Right ventricle myocardium inferior (tissue), 1 donor: ENCODE measurements at places on chromosomes 1 and 21. TPM values are rescaled to one million over a fixed set of nuclear protein-coding genes. Genes with fewer than 3 reads are reported as not detected.
A peak's percentile ranks its signal among the peaks of the same experiment; 100 is the strongest.

YOD1 gene
- 5.2 TPM for total RNA-seq

ARHGAP29 gene
- 27.5 TPM for total RNA-seq

GRCh38 chr21:32900814-32901213 lies 124.9 kb upstream of the OLIG2 start:
- DNase-seq = no peak

GRCh38 chr1:7493711-7494454 lies 277.2 kb upstream of the VAMP3 start:
- DNase-seq = no peak

DNA sequence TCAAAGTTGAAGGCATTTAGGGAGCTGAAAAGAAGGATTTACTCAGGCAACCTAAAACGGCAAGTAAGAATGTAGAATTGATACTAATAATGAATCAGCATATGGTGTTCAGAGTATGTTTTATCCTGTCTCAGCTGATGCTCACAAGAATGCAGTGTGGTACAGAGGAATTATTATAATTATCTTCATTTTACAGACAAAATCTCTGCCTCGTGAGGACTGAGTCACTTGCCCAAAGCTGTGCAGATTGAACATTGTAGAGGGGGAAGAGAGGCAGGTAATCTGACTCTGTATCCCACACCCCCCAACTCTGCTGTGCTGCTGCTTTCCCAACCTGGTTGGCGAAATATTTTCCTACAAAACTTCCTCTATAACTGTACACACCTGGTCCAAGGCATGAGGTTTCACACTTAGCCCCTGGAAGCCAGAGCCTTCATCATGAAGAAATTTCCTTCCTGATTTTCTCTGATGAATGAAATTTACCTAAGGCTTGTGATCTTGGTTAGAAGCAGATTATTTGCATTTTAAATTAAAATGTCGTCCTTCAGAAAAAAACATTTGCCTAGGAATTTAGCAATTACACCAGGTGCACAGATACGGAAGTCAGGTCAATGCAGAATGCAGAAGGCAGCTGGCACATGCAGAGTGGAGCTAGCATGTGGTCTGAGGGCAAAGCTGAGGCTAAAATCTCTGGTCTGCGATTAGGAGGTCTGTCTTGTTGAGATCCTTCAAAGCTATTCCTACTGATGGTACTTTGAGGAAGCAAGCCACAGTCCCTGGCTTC lies 52.8 kb downstream of the DPT start:
- DNase-seq = no peak

GRCh38 chr1:64246294-64246917 lies 43.0 kb downstream of the UBE2U start:
- DNase-seq = no peak

GRCh38 chr1:36511804-36512798 lies 29.4 kb upstream of the CSF3R start:
- no peak for DNase-seq

DNA sequence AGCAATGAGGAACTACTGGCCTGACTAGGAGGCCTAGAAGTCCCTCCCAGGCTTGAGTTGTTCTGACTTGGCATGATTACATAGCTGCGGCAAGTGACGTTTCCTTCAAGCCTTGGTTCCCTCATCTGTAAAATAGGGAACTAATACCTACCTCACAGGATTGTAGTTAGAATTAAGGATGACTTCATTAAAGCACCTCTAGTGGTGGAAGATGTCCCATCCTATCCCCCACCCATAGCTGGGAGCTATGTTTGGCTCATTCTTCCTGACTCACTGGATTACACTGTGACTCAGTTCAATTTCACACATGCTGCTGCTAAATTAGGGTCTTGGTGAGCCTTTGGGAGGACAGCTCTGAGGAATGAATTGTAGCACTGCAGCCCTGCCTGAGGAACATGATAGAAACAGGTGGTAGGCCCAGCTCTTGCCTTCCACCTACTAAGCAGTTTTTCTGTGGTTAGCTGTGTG lies 6.0 kb upstream of the SHISA4 start:
- no peak for DNase-seq

GBP4 gene
- total RNA-seq = 5.9 TPM

GRCh38 chr1:179322557-179322956 lies 29.0 kb downstream of the SOAT1 start:
- no peak for DNase-seq

LIPI gene
- total RNA-seq = not detected

ZNF672 gene
- total RNA-seq = 40.3 TPM

DNA sequence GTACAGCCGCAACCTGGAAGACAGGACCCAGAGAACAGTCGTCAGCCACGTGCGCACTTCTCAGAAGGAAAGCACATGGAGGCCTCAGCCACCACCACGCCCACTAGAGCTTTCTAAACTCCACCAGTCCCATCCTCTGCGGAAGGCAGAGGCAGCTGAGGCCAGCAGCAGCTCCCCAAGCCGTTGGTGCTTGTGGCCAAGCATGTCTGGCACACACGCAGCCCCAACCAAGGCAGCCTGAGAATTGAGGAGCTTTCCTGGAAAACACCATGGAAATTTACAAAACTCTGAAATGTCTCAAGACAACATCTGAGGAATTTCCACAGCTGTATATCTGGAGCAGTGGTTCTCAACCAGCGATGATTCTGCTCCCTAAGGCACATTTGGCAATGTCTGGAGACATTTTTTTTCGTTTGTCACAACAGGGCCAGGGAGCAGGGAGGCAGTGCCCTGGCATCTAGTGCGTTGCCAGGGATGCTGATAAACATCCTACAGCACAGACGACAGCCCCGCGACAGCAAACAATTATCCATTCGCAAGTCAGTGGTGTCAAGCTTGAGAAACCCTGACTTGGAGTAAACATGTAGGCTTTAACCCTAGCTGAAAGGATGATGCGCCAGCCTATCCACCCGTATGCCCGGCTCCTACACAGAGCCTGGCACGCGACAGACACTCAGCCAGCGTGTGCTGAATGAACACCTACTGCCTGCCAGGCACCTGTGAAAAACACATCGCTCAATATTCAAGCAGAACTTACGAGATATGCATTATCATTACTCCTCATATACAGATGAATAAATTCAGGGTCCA lies 24.7 kb downstream of the NPHP4 start:
- DNase-seq = peak; percentile 80

UTS2 gene
- total RNA-seq = not detected

PGD gene
- total RNA-seq = 42.1 TPM

OR2G6 gene
- total RNA-seq = not detected

GRCh38 chr1:91572044-91572443 lies 71.4 kb downstream of the CDC7 start:
- no peak for DNase-seq

APCS gene
- total RNA-seq = not detected

GRCh38 chr1:226211181-226211821 lies 12.2 kb upstream of the MIXL1 start:
- no peak for DNase-seq

NTMT2 gene
- 5.3 TPM for total RNA-seq

- no peak for DNase-seq
These were observed 5.4 kb downstream of the FOXO6 start for GRCh38 chr1:41366455-41367287.

RSPH1 gene
- not detected for total RNA-seq

DNA sequence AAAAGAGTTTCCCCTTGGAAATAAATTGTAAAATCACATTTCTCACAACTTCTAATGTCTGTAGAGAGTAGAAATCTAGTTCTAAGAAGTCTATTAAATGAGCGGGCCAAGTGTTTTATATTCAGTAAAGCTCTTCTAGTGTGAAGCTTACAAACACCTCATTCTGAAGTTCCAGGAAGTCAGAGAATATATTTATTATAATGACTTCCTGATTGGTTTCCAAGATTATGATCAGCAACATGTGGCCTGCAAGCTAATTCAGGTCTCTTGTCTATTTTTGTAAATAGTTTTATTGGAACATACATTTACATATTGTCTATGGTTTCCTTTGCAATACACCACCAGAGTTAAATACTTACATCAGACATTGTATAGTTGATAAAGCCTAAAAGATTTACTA lies 603.9 kb downstream of the AMY1C start:
- DNase-seq = no peak

DSCAM gene
- not detected for total RNA-seq

LRRC47 gene
- 54.5 TPM for total RNA-seq

DNA sequence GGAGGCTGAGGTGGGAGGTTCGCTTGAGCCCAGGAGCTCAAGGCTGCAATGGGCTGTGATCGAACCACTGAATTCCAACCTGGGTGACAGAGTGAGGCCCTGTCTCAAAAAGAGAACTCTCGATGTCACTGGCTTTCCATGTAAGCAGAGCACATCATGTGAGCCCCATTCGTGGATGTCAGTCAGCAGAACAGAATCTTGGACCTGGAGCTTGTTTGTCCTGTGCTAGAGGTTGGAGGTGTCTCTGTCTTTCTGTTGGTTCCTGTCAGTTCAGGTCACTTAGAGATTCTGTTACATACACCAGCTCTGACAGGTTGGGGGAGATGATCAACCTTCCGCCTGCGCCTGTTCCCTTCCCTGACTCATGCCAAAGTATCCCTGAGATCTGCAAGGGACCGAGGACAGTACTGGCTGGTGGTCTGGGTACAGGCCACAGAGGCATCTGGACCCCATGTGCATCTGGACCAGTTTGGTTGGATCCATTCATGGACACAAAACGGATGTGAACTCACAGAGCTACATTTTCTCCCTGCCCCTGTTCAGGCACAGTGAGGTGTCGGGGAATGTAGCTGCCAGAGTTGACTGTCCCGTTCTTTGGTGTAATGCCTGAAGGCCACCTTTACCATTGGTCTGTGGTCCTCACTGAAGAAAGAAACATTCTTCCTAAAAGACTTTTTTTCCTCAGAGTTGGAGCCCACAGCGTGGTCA lies 10.0 kb downstream of the ARF1 start:
- DNase-seq = no peak

DNA sequence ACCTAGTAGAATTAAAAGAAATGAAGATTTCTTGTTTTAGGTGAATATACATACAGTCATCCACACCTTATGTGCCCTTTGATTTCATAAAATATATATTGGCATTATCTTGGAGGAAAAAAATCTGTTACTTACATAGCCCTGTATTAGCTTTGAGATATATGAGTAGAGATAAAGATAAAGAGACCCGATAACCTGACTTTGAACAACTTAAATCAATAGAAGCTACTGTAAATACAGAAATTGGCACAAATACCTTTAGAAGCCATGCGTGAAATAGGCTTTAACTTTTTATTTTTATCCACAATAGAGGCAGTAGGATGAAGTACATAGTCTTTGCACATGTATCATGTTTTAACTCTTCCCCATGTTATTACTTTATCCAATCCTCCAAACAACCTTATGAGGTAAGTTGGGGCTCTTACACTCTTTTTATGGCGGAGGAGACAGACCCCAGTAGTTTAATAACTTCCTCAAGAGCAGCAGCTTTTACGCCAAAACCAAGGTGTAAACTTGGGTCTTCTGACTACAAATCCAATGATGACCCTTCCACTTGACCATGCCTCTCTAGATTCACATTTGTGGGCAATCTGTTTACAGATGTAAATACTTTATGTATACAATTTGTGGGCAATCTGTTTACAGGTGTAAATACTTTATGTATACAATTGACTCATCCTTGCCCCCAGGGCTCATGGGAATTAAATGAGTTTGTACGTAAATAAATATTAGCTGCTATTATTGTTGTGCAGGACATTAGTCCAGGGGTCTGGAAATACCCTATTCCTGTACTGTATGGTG lies 2.1 kb downstream of the CD55 start:
- no peak for DNase-seq

LCE3E gene
- total RNA-seq = not detected

NCF2 gene
- total RNA-seq = 6.7 TPM
